ENCODE measurements at places on chromosomes 3 and 15. TPM values are rescaled to one million over a fixed set of nuclear protein-coding genes. Genes with fewer than 3 reads are reported as not detected.

The SH2D7 gene
- not detected for total RNA-seq

The ASTE1 gene
- 5.6 TPM for total RNA-seq

The GOLGB1 gene
- total RNA-seq: 33.4 TPM

The RAD51 gene
- total RNA-seq: 5.8 TPM

The GOLGA8J gene
- not detected for total RNA-seq

The TEX55 gene
- total RNA-seq: not detected

The KLHL40 gene
- total RNA-seq: not detected

The KCNMB2 gene
- 0.46 TPM for total RNA-seq

The C2CD4A gene
- total RNA-seq: 4.2 TPM

The ADIPOQ gene
- not detected for total RNA-seq

The PLS1 gene
- total RNA-seq: 3.2 TPM
